ENCODE measurements at places on chromosomes 6 and 20.

DNA sequence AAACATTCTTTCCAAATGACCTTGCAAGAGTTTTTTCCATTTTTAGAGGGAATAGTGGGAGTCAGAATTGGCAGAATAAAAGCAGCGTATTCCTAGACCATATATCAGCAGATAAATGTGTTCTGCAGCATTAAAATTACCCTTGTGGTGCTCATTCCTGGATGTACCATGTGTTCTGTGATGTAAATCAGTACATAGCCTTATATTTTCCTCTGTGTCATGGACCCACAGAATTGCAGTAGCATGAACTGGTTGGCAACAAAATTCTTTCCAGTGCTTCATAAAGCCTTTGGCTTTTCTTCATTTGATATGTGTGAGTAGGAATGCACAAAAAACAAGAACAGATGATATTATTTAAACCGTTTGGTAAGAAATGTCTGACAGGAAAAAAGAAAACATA is 32.5 kb downstream of the ANKEF1 start:
- DNase-seq, result no peak

GRCh38 chr20:56653211-56653610 is 24.1 kb downstream of the TFAP2C start:
- DNase-seq, result no peak

DNA sequence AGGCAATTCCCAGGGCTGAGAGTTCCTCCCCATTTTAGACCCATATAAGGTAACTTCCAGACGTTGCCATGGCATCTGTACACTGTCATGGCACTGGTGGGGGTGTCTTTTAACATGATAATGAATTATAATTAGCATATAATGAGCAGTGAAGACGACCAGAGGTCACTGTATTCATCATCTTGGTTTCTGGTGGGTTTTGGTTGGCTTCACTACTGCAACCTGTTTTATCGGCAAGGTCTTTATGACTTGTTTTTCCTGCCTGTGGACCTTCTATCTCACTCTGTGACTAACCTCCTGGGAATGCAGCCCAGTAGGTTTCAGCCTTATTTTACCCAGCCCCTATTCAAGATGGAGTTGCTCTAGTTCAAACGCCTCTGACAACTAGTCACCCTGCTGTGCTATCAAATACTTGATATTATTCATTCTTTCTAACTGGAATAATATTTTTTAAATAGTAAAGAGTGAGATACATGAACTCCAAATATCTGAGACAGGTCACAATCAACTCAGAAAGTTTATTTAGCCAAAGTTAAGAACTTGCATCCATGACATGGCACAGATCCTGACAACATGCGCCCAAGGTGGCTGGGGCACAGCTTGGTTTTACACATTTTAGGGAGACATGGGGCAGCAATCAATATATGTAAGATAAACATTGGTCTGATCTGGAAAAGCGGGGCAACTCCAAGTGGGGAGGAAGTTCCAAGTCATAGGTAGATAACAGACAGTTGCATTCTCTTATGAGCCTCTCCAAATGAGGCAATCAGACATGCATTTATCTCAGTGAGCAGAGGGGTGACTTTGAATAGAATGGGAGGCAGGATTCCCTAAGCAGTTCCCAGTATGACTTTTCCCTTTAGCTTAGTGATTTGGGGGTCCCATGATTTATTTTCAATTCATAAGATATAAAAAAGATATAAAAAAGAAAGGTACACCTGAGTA is 1.2 kb upstream of the UFL1 start:
- peak; percentile 14 for DNase-seq

DNA sequence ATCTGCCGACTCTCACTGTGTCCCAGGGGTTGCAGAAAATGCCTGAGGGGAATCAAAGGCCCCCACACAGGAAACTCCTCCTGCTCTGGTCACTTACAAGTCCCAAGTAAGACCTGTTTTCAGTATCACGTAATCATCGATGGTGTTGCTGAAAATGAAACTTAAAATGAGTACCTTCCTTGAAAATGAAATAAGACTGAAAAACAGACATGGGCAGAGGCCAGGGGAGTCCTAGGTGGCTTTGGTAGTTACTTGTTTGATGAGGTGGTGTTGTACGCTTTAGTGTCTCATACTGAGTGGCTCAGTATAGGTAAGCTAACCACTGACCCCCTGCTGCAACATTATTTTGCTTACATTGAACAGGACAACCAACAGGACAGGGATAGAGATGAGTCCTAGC is 43.0 kb upstream of the SYNCRIP start:
- DNase-seq, result no peak

GRCh38 chr20:33005132-33005566 is 916 bp upstream of the SUN5 start:
- DNase-seq, result peak; percentile 73

All from NB4 (cell line).